Amniotic stem cell (primary cell): ENCODE measurements at places on chromosomes 2 and 18.

- DNase-seq: no peak
Observed at GRCh38 chr2:171668183-171668582, 19.1 kb upstream of the DYNC1I2 start.

DNA sequence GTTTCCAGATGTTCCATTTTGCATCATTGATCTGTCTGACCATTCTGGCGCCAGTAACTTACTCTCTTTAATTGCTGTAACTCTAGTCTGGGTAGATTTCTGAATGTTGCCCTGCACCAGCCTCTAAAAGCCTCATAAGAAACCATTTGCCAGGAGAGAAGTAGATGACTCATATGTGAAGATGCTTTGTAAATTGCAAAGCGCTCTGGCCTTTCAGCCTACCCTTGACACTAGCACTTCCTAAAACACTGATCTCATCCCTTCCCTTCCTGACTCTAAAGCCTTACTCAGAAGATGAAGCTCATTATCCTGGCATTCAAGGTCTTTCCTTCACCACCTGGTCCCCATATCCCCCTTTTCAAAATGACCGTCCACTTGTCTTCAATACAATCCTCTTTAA lies 193.2 kb upstream of the MEX3C start:
- no peak for DNase-seq

DNA sequence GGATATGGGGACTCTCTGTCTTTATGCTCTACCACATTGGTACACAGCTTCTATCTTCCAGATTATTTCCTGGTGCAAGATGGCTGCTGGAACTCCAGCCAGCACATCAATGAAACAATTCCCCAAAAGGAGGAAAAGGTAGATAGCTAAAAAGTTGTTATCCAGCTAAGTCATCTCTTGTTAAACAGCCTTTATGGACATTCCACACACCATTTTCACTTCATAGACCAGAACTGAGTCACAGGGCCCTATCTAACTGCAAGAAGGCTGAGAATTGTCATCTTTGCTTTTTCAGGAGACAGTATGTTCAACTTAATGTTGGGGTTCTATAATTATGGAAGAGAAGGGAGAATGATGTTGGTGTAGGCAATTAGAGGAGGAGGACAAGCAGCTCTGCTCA lies 133.3 kb upstream of the NOSTRIN start:
- DNase-seq: no peak

- no peak for DNase-seq
Observed at GRCh38 chr2:176729706-176730569, 460.7 kb downstream of the MTX2 start.

DNA sequence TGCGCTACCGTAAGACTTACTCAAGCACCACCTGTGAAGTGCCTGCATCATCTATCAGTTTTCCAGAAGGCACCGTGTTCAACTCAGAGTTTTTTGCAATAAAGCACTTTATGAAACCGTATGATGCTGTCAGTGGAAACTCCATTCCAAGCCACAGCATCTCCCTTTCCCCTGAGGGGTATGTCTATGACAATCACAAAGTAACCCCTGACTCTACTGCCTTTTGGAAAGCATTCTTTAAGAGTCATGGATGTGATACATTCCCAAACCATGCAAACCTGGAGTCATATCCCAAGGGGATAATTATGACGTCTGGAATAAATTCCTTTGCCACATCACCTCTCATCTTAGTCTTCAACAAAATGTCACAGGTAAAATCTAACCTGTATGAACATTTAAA lies 39.2 kb downstream of the UNC50 start:
- no peak for DNase-seq

DNA sequence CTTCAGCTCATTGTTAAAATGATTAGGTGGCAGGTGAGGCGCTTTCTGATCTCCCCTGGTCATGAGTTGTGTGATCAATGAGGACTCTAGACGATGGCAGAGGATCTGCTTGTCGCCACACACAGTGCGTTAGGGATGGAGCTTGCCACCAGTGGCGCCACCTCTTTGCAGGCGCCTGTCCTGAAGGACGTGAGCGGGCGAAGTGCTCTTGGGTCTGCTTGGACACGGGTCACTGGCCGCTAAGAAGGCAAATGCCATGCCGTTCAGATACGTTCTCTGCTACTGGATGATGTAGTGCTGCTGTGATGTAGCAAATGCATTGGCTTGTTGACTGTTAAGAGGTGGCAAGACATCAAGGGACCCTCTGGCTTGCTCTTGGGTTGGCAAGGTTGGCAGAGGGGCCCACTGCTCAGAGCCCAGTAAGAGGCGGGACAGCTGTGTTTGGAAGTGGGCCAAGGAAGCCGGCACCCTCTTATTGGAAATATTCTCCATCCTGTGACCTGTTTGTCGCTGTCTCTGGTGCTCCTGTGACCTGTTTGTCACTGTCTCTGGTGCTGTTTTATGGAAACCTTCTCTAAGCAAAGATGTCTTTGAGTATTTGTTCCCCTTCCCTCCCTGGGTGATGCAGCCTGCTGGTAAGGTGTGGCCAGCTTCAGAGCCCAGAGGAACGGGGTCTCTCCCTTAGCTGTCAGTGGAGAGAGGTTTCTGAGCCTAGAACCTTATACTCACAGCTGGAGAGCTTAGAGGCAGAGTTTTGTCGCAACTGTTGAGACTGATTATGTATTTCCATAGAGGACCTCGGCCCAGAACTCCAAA lies 14.6 kb downstream of the LDLRAD4 start:
- no peak for DNase-seq

- no peak for DNase-seq
Observed at GRCh38 chr2:224586127-224586695, 1.0 kb upstream of the CUL3 start.

DNA sequence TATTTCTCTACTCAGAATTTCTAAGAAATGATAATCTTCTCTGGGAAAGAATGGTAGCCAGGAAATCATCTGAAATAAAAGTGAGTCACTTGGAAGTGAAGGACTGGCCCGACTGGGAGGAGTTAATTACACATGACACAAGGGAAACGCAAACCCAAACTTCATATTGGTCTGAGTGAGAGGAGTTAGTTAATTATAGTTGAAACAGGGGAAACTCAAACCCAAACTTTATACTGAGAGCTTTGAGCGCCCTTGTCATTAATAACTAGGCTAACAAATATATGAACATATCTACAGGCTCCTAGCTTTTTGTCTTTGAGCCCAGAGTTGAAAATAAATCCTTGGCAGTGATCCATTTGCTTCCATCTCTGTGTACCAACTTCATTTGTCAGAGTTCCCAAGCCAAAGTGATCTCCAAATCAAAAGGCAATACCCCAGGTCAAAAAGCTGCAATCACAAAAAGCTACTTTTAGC lies 187.8 kb upstream of the COL3A1 start:
- no peak for DNase-seq

GRCh38 chr2:207073801-207074678 lies 91.7 kb downstream of the KLF7 start:
- DNase-seq: no peak

GRCh38 chr18:62450546-62451410 lies 72.0 kb upstream of the ZCCHC2 start:
- DNase-seq: peak; percentile 31
